ENCODE measurements at places on chromosomes 7 and 10. TPM values are rescaled to one million over a fixed set of nuclear protein-coding genes. Genes with fewer than 3 reads are reported as not detected.

CFTR gene
- 12.8 TPM for total RNA-seq

AKR1C4 gene
- not detected for total RNA-seq

GPR26 gene
- not detected for total RNA-seq

KNDC1 gene
- total RNA-seq: 8.7 TPM

ITGA8 gene
- 22.1 TPM for total RNA-seq

MCM7 gene
- total RNA-seq: 47.2 TPM

CLCN1 gene
- 0.35 TPM for total RNA-seq

RASA4B gene
- 22.5 TPM for total RNA-seq

ZDHHC4 gene
- 62.4 TPM for total RNA-seq

KDM7A gene
- 14.2 TPM for total RNA-seq

ARL5B gene
- 9.7 TPM for total RNA-seq

GHRHR gene
- not detected for total RNA-seq

CCDC136 gene
- total RNA-seq: 4.2 TPM
